ENCODE measurements at places on chromosomes 1 and 21.

DNA sequence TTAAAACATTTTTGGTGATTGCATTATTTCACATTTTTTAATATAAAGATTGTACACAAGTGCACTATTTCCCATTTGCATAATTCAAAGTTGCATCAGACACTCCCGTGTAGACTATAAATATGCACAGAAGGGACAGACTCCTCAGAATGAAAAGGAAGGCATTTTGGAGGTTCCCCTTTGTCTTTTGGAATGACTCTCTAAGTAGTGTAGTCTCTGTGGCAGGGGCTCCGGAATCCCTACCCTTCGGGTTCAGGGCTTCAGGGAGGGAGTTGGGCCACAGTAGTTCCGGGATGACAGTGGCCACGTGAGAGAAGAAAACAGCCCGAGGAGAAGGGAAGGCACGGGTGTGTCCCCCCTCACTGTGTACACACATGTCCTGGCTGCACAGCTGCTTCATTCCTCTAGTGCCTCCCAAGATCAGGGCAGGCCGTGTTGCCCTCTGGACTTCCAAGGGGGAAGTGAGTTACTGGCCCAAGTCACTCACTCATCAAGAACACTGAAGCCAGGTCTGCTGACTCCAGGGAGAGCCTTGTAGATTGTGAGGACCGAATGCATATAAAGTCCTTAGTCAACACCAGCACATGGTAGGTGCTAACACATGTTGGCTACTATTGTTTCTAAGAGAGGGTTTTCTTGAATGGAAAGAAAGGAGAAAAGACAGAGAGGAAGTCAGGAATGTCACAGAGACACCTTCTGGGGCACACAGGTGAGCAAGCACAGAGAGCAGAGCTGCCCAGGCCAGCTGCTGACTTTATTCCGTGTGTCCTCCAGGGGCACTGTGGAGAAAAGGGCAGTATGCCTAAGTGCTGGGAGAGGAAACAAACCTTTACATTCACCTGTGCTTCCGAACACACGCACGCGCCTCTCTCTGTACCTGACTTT, 39.8 kb downstream of the LHX4 start:
- DNase-seq, result no peak

GRCh38 chr21:32312976-32313375, 14.3 kb downstream of the MRAP start:
- DNase-seq, result no peak

GRCh38 chr1:105585791-105586190, 1470.7 kb upstream of the PRMT6 start:
- no peak for DNase-seq

- DNase-seq, result no peak
Observed at GRCh38 chr1:235019471-235019870, 109.2 kb downstream of the TOMM20 start.

GRCh38 chr21:36728371-36729111, 29.6 kb downstream of the SIM2 start:
- no peak for DNase-seq

DNA sequence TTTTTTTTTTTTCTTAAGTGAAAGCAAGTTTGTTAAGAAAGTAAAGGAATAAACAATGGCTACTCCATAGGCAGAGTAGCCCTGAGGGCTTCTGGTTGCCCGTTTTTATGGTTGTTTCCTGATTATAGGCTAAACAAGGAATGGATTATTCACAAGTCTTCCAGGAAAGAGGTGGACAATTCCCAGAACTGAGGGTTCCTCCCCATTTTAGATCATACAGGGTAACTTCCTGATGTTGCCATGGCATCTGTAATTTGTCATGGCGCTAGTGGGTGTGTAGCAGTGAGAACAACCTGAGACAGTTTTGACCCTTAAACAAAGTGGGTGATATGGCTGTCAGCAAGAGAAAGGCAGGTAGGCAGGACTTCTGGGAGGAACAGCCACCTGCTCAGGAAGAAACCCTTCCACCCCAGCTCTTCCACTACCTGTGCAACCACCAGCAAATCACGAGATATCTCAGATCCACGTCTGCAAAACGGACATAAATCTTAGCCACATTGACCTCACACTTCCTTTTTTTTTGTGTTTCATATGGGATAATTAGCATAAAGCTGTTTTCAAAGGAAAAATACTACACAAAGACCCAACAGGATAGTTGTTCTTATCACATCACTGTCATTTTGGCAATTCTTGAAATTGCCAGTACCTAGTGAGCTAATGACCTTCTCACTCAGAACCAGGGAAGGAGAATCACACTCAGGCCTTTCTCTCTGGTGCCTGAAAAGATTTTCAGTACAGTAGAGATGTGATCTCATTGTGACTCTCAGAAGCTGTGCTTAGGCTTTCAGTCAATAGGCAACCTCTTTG, 34.8 kb upstream of the DUSP10 start:
- no peak for DNase-seq

GRCh38 chr21:25691976-25692375, 42.7 kb downstream of the ATP5PF start:
- no peak for DNase-seq

GRCh38 chr1:115530407-115530806, 111.4 kb upstream of the VANGL1 start:
- DNase-seq, result no peak

DNA sequence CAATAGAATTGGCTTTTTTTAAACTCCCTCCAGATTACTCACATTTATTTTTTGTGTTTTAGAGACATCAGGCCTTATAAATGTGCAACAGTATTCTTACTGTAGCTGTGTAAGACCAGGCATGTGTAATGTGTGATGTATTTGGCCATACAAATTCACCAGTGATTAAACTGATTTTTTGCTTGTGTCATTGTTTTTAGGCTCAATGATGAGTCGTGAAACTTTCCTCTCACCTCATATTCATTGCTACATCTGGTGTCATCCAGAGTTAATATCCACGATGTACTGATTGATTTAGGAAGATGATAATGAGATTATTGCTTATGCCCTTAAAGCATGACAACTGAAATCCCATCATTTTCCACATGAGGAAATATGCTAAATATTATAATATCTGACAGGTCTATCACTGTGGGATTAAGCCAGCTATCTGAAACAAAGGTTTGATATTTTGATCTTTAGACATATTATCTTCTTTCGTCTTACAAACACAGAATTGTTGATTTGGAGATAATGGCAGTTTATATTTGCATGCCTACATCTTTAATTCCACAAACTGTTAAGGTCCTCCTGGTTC, 487.9 kb downstream of the PTBP2 start:
- no peak for DNase-seq

DNA sequence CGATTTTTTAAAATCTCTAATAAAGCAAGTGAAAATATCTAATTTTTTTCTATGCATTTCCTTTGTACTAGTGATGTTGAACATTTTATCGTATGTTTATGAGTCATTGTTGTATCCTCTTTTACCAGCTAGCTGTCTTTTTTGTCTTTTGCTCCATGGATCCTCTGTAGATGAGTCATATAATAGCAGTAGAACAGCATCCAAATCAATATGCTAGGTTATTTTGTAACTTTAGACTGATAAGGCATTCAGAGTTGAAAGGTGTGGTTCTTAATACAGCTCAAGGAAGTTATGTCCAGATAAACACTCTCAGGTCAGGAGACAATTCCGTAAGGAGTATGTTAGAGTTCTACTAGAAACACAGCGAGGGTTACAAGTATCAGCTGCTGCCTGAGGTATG, 31.9 kb downstream of the MAP10 start:
- no peak for DNase-seq

- DNase-seq, result no peak
Observed at GRCh38 chr1:67004176-67004575, 49.8 kb downstream of the SLC35D1 start.

- DNase-seq, result no peak
Observed at GRCh38 chr1:220950576-220950975, 71.3 kb downstream of the HLX start.

- DNase-seq, result no peak
Observed at GRCh38 chr1:50523548-50523947, 100.3 kb upstream of the DMRTA2 start.

DNA sequence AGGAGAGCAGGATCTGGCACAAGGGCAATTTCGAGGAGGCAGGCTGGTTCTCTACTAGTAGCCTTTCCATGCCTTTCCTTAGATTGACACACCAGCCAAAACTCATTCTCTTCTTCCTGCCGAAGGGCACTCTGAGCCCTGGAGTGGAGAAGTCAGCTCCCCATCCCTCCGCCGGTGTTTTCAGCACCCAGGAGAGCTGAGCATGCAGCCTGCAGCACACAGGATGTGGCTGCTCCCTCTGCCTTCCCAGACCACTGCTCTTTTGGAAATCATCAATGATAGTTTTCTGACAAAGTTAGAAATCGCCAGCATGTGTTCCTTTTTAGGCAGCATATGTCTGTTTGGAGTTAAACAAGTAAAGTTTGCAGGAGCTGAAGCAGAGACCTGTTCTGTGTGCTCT, 11.7 kb downstream of the RNU5D-1 start:
- no peak for DNase-seq

GRCh38 chr1:155940482-155940992, 901 bp upstream of the RXFP4 start:
- DNase-seq, result no peak

- DNase-seq, result no peak
Observed at GRCh38 chr1:208598021-208598420, 353.8 kb upstream of the PLXNA2 start.

DNA sequence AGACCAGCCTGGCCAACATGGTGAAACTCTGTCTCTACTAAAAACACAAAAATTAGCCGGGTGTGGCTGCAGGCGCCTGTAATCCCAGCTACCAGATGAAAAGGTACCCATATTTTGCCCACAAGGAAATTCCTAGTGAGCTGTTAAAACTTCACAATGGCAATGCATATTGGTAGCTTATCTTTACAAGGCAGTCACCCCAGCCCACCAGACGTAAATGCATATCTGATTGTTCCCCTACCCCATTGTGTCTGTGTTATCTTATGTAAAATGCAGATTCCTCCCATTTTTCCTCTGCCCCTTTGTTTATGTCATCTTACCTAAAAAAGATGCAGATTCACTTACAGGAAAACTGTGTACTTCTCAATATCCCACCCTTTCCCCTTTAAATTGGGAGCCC, 103.1 kb upstream of the SLC2A1 start:
- DNase-seq, result no peak

GRCh38 chr1:51392241-51392640, 61.9 kb upstream of the TTC39A start:
- DNase-seq, result no peak

DNA sequence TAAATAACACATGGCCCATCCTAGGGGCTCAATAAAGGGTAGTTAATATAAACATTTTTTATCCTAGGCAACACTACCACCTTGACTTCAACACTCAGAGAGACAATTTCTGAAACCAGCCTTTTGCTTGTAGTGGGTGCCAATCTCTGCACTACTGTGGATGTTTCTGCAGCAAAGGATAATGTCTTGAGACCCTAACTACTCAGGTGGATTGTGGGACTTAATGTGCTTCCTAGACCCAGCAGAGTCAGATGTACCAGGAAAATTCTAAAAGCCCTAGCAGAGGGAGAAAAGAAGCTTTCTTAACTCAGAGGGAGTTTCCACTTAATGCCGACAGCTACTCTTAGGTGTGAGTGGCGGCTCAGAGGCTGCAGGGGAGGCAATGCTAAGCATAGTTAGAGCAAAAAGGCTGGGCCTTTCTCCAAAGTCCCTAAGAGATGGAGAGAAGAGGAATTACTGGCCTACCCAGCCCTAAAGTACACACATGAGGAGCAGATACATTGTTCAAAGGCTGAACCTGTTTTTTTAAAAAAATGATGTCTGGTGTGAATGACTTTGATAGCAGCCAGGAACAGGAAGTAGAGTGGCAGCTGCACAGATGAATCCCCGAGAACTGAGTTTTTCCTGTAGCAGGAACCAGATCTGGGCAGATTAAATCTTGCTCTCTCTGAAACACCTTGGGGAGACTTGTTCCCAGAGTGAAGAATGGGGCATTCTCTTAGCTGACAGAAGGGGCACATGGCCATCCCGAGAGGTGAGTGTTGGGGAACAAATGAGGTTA, 33.5 kb upstream of the ABCD3 start:
- DNase-seq, result no peak

- peak; percentile 14 for DNase-seq
Observed at GRCh38 chr1:228336308-228337030, 70.2 kb downstream of the TRIM11 start.

- peak; percentile 73 for DNase-seq
Observed at GRCh38 chr1:153679337-153680119, 1.0 kb downstream of the NPR1 start.

GRCh38 chr1:37096523-37096922, 62.2 kb upstream of the GRIK3 start:
- DNase-seq, result no peak

DNA sequence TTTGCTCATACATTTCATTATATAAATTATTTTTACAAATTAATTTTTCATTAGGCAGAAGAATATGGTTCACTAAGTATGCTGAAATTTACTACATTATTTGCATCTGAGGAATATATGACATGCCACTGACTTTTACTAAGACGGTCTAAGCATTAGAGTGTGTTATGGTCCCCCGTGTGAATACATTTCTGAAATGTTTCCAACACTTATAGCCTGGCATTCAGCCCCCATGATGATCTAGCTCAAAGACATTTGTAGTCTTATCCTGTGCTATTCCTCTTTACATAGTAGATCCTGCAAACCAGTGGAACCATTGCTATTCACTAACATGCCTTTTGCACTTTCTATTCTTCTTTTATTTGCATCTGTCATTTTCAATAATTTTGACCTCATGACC, 1878.0 kb downstream of the MRPL39 start:
- DNase-seq, result no peak

DNA sequence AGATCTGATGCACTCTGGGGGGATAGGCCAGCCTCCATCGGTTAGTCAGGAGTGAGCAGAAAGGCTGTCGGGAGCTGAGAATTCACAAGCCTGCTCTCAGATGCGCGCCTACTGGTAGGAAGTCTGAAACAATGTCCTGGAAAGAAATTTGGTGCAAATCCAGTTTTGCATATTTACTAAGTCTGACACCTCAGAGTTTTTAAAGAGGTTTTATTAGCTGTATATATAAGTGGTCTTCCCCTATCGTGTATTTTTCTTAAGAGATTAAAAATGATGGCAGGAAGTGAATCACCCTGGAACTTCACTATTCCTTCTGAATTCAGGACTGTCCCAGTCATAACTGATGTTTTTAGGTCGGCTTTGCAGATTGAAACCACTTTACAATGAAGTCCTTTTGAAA, 99.8 kb upstream of the C1orf105 start:
- DNase-seq, result no peak

- DNase-seq, result no peak
Observed at GRCh38 chr1:66580081-66580480, 46.1 kb downstream of the SGIP1 start.

- DNase-seq, result no peak
Observed at GRCh38 chr1:210363119-210363518, 34.4 kb downstream of the HHAT start.

GRCh38 chr1:115641762-115642167, at the start of gene VANGL1:
VANGL1 (plus strand) TSS chr1:115641970; CDS start chr1:115651414, 9,444 bp downstream.
- DNase-seq, result peak; percentile 79

- DNase-seq, result no peak
Observed at GRCh38 chr1:17404820-17405219, 32.8 kb downstream of the PADI6 start.

DNA sequence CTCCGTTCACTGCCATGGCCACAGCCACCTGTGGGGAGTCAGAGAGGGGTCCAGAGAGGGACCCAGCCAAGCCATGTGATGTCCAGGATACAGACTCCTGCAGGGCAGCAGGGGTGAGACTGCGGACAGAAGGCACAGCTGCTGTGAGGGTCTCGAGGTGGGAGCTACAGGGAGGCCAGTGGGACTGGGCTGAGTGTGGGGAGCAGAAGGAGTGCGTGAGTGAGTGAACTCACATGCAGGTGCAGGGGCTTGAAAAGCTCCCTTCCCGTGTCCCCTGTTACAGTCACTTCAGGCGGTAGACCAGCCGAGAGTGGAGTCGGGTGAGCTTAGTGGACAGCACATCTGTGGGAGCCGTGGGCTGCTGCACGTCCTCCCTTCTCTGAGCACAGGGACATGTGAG, 42.4 kb downstream of the S100B start:
- no peak for DNase-seq
